ENCODE measurements at places on chromosomes 4 and X.

DNA sequence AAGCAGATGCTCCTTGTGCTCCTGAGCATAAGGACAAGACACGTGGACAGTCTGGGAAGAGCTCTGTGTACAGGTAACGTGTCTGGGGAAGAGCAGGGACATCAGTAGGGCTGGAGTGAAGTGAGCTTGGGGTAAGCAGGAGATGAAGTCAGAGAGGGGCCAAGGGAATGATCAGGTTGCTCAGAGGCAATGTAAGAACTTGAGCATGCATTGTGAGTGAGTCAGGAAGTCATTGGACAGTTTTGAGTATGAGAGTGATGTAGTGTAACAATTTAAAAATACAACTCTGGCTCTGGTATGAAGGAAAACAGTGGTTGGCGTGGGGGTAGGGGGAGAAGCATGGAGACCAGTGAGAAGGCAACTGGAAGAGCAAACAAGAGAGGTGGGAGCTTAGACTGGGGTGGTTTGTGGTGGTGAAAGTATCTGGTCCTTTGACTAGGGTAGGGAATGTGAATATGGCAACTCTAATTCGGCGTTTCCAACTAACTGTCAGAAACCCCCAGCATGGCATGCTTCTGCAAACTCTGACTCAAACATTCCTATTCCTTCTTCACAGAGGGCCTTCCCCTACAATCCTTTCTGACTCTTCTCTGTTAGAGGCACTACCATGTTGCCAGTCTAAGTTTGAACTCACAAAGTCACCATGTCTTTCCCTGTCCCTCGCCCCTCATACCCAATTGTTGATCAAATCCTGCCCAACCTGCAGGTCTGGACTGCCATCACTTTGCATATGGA is 57.2 kb downstream of the STBD1 start:
- DNase-seq = no peak

DNA sequence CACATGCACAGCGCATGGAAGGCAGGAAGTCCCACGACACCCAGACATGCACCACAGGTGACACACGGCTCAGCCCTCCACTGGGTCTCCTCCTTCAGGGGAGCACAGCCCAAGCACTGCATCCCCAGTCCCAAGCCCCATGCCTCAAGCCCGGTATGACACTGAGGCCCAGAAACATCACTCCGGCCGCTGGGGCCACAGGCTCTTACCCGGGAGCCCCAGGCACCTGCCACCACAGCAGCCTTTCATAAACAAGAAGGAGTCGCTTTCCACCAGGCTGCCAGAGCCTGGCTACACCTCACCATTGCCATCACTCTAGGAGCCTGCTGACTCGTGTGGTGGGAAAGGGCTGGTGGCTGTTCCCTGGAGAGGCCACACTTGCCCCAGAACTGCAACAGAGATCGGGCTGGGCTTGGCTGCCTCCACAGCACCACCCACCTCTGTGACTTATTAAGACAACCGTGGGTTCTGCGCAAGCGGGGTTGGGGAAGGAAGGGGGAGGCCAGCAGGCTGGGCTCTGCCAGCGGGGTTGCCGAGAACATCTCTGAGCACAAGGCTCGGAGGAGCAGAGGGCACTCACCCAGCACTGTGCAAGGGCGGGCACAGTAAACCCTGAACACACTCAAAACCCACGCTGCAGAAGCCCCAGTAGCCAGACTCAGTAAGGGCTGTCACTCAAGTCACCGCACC is 4.5 kb downstream of the HAUS7 start:
- DNase-seq = no peak

- DNase-seq = no peak
Observed at GRCh38 chr4:186761393-186761792, 37.7 kb upstream of the FAT1 start.

DNA sequence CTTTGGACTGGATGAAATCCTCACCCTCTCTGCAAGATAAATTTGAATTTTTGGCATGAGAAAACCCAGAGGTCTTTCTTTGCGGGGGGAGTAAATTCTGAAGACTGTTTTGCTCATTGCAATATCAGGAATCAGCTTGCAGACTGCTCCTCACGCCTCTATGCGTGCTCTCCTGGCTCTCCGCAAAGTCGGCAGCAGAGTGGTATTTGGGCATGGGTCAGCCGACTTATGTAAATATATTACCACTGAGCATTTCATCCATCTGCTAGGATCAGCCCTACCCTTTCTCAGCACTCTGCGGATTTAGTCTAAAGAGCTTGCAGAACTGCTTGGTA is 288.0 kb downstream of the ASMT start:
- DNase-seq = no peak

DNA sequence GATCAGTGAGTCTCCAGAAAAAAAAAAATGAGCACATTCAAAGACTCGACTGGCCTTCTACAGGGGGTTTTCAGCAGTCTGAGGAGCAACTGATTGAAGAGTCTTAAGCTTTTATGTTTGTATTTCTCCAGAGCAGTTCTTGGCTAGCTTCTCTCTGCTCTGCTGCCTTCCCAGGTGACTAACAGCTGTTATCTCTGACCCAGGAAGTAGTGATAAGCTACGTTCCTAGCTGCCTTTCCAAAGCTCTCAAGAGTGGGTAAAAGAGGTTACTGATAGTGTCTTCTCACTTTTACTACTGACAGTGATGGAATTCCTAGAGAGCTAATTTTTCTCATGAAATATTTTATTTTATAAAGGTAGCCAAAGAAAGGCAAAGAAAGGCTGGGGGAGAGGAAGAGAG is 66.6 kb downstream of the ENOX2 start:
- DNase-seq = no peak

DNA sequence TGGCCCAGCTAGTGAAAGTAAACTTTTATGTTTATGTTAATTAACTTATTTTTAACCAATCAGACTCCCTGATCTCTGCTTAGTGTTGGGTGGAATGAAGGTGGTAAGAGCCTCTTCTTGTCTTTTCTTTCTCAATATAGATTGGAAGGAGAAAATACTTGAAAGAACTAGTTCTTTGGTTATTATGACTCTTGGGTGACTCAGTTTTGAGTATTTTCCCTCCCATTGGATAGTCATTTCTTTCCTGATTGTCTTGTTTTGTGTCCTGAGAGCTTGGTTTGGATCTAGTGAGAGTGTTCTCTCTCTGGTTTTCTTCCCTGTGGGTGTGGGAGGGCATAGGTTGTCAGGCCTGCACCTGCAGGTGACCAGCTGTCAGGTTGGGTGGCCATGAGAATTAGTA is 172.0 kb upstream of the GLRA2 start:
- no peak for DNase-seq

DNA sequence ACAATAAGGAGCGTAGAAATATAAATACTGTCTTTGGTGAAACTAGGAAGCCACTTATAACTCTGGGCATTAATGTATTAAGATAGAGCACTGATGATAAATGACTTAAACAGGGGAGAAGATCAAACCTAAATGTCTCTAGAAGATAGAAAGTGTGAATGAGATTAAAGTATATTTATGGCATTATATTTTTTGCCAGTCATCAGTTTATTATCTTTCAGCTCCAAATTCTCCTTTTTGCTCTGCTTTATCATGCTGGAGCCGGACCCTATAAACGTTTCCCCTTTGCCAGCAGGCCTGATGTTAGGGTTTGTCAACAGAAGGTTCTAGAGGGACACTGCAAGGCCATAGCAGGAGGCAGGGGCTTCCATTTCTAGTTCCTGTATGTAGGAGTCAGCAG is 76.4 kb downstream of the TBC1D19 start:
- DNase-seq = no peak

GRCh38 chrX:131762802-131763234 is 218.9 kb downstream of the OR13H1 start:
- DNase-seq = no peak

DNA sequence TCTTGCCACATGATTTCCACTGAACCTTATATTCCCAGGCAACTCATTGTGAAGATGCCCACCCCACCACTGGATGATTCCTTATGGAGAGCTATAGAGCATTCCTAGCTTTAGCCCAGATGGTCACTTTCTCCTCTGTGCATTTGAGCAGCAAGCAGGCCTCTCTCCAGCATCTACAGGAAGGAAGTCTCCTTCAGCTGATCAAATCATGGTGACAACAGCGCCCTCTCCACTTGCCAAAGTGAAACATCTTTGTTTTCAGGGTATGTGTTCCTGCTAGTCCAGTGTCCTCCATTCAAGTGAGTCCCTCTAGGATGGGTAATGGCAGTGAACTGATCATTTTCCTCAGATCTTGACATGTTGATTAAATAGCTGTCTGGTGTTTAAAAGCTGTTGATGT is 10.9 kb upstream of the SYTL5 start:
- DNase-seq = no peak

DNA sequence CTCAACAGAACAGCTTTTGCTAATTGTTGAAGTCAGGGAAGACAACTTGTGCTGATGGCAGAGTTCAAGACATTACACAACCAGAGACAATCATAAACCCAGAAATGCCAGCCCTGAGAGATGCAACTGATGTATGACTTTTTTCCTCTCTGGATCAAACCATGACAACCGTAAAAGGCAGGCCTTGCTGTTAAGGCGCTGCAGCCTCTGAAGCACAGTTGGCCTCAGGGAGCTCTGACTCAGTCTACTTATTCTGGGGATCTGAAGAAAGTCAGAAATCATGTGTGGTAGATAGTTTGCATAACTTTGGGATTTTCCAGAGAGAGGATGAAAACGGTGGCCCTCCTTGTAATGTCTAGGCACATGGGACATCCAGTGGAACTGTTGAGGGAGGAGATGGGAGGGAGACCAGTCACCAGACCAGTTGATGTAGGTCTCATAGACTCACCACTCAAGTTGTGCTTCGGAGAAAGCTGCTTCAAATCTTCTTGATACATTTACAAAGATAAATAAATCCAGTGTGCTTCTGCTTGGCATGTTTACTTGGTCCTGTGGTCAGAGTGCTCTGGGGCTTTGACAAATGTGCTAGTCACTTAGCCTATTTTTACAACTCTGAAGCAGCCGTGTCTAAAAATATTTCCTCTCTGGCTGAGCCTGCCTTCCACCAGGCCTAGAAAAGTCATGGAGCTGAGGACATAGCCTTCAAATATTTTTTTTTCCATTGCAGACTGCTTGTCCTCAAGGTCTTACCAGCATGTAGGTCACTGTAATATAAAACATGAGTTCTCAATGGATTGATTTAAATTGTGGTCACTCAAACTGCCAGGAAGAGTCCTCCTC is 7.5 kb downstream of the HADH start:
- peak; percentile 18 for DNase-seq

- DNase-seq = no peak
Observed at GRCh38 chr4:113781439-113782040, 20.0 kb upstream of the CAMK2D start.
